A549 (cell line): ENCODE measurements at places on chromosomes 16 and 17.

GRCh38 chr17:42827472-42827871 is 3.4 kb upstream of the BECN1 start:
- no peak for DNase-seq

- DNase-seq, result peak; percentile 52
Measured at GRCh38 chr16:21083729-21084268, 66.8 kb downstream of the DNAH3 start.

- DNase-seq, result no peak
Measured at GRCh38 chr16:70574595-70575271, 51.1 kb downstream of the SF3B3 start.

DNA sequence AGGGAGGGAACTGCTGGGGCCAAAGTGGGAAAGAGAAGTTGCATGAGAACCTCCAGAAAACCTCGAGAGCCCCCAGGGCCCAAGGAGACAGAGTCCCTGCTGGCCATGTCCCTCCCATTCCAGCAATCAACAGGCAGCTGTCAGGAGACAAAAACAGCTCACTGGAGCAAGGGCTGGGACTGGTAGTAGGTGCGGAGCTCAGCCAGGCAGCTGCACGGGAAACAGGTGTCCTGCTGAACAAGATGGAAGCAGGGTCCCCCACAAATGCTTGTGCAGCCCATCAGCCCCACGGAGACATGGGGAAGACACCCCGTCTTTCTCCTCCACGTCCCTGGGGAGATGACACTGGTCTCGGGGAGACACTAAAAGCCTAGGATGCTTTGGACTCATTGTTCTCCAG is 34.5 kb downstream of the SDK2 start:
- DNase-seq, result no peak

DNA sequence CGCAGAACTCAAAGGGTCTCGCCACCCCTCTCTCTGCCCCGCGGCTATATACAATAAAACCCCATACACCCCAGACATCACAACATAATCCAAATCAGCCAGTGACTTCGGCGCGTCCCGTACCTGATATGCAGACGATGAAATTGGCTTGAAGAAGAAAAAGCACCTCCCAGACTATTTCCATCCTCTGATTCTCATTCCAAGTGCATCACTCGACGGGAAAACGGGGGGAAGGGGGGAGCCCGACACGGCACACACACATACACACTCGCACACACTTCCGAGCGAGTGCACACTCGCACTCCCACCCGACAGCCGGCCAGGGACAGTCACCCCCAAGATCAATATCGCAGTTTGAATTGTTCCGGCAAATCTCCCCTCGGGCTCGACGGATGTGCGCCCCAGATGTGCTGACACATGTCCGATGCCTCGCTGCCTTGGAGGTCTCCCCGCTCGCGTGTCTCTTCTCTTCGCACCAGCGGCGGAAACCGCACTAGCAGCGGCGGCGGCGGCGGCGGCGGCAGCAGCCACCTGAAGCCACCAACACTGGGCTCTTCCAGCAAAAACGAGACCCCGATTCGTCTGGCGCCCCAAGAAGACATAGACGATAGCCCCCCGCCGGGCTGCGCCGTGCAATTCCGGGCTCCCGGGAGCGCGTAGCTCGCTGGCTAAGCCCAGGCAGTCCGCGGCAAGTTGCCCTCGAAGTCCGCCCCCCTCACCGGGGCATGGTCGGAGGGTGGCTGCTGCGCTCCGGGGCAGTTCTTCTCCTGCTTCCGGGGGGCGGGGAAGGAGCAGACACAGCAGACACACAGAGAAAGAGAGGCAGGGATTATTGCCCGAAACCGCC is 688 bp downstream of the CA10 start:
- no peak for DNase-seq

- peak; percentile 42 for DNase-seq
Measured at GRCh38 chr17:42179911-42180410, 981 bp downstream of the KCNH4 start.
